ENCODE measurements at places on chromosomes 2 and 18.

- DNase-seq, result no peak
Measured at GRCh38 chr2:209688385-209688784, 83.2 kb upstream of the UNC80 start.

- no peak for DNase-seq
Measured at GRCh38 chr2:184137955-184138354, 460.4 kb upstream of the ZNF804A start.

DNA sequence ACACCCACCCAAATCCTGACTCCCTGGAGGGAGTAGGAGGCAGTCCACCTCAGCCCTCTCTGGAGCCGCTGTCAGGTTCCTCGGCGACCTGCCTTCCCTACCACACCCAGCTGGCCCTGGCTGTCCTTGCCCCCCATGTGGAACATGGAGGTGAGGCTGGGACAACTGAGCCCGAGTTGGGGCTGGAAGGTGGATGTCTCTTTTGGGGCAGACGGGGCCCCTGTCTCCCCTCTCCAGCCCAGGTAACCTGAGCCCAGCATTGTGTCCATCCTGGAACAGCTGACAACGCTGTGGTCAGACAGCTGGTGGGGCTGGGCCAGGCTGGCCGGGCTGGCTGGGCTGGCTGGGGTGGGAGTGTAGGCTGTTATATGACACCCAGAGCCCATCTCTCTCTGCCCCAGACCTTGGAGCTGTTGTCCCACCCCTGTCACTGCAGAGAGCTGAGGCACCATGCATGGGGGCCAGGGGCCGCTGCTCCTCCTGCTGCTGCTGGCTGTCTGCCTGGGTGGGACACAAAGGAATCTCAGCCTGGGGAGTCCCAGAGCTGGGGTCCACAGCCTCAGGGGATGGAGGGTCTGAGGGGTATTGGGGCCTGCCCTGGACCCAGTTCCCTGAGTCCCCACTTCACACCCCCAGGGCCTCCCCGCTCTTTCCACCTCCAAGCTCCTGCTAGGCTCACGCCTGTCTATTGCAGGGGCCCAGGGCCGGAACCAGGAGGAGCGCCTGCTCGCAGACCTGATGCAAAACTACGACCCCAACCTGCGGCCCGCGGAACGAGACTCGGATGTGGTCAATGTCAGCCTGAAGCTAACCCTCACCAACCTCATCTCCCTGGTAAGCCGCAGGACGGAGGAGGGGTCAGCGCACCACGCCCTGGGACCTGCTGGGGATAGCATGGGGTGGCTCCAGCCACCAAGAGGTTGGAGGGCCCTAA is at the start of gene CHRNG:
Gene CHRNG, plus strand, starts transcription at position 395 of the 934 bp plus-strand sequence. Its CDS starts 56 bp downstream, at position 451.
- no peak for DNase-seq

DNA sequence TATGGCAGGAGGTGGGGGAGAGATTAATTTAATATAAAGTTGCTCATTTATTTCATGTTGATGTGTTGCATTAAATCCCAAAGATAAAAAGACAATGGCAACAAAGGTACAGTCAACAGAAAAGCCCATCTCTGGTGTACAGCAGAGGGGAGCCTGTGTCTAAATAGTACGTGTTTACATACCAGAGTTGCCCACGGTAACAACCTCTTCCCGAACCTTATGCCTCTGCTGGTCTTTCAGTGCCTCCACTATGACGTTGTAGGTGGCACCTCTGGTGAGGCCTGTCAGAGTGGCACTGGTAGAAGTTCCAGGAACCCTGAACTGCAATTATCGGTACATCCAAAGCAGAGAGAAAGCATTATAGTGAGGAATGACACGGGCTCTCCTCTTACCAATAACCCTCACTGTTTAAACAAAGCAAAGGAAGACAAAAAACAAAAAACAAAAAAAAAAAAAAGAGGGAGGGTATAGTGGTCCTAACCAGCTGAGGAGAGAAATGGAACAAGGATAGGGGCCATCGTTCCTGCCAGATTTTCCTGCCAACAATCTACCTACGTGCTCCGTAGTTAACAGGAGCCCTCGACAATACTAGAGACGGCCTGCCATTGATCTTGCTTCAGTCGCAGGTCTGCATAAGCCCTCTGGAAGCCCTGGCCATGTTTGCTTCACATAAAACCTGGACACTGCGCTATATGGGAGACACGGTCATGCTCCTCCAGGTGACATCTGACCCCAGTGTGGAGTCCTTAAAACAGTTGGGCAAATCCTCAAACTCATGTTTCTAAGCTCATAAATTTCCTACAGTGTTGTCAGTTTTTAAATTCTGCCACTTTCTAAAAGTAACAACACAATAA is 58.5 kb downstream of the ATIC start:
- no peak for DNase-seq

GRCh38 chr2:207993151-207993763 is 32.1 kb downstream of the PLEKHM3 start:
- DNase-seq, result no peak

DNA sequence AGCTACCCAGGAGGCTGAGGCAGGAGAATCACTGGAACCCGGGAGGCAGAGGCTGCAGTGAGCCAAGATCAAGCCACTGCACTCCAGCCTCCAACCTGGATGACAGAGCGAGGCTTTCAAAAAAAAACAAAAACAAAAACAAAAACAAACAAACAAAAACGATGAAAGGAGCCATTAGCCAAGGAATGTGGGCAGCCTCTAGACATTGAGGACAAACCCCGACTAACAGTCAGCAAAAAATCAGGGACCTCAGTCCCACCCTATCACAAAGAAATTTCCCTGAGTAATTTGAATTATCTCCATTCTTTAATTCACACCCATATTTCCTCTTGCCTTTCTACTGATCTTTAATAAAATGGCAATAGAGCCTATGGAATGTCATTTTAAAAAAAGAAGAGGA is 75.8 kb downstream of the MBD2 start:
- DNase-seq, result no peak

GRCh38 chr2:84231478-84231877 is 227.6 kb downstream of the SUCLG1 start:
- DNase-seq, result no peak

DNA sequence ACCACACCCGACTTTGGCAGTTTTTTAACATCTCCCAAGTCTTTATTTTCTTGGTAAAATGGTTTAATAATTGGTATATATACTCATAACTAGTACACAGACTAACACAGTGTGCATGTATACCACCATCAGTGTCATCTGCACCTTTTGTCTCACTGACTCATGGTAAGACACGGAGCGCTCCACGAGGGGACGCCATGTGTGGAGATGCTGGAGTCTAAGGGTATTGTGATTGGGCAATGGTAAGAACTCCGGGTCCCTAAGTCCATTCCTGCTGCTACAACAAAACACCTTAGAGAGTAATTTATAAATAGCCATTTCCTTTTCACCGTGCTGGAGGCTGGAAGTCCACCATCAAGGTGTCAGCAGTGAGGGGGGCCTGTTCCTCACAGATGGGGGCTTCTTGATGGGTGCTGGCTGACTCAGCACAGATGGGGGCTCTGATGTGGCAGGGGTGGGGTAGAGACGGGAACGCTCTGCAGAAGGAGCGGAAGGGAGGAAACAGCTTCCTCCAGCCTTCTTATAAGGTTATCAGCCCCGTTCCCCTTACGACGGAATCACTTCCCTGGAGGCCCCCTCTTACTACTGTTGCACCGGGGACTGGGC is 42.0 kb upstream of the EDAR start:
- DNase-seq, result no peak

GRCh38 chr2:24816884-24817283 is 23.7 kb downstream of the CENPO start:
- no peak for DNase-seq

DNA sequence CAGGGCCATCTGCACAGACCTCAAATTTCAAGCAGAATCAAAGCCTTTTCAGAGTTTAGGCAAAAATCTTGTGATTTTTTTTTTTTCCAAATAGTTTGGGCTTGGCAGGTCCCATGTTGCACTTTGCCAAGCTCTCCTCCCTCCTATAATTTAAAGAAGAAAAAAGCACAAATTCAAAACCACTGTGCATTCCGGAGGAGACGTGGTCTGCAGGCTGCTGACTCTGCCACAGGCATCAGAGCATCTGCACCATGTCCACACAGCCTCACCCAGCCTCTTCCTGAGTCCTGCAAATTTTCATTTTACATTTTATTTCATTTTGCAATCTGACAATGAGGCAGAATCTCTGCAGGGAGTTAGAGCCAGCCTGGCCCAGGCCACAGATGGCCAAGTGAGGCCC is 15.7 kb upstream of the GPC1 start:
- no peak for DNase-seq

DNA sequence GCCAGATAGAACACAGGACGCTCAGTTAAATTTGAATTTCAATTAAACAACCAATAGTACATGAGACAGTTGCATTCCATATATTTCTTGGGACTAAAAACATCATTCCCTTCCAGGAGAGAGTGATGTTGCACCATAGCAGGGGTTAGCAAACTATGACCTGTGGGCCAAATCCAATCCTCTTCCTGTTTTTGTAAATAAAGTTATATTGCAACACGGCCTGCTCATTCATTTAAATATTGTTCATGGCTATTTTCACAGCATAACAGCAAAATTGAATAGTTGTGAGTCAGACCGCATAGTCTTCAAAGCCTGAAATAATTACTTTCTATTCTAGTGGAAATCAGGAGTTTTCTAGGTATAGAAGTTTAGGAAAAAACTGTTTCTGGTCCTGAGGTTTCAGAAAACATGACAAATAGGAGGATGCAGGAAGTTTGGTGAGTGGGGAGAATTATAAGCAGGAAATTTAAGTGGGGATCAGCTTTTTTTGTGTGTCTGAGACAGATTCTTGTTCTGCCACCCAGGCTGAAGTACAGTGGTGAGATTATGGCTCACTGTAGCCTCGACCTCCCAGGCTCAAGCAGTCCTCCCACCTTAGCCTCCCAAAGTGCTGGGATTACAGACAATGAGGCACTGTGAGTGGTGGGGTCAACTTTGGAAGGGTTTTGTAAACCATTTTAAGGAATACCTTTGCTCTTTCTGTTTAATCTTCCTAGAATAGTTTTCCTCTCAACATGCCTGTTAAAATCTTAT is 131.5 kb downstream of the SOCS6 start:
- DNase-seq, result no peak

DNA sequence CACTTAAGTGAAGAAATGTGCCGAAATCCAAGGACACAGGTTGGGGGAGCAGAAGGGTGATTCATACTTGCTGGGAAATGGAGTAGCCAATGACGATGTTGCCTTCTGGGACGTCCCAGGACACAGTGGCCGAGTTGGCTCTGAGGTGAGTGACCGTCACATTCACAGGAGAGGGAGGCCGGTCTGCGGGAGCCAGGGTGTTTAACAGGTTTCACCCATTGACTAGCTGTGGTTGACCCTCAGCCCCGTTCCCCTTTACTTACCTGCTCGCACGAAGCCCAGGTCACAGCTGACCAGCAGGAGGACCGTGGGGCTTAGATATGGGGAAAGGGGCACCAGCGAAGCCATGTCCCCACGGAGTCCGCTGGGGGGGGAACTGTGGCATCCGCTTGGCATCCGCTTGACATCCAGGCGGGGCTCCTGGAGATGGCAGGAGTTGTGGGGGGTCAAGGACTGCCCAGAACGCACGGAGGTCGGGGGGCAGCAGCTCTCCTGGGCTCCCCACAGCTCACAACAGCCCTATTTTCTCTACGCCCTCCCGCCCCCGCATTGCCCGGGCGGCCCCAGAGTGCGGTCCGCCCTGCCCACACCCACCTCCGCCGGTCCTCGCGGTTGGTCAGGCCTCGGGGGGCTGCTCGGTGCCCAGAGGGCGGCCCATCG is 586 bp downstream of the FNDC4 start:
- DNase-seq, result no peak

DNA sequence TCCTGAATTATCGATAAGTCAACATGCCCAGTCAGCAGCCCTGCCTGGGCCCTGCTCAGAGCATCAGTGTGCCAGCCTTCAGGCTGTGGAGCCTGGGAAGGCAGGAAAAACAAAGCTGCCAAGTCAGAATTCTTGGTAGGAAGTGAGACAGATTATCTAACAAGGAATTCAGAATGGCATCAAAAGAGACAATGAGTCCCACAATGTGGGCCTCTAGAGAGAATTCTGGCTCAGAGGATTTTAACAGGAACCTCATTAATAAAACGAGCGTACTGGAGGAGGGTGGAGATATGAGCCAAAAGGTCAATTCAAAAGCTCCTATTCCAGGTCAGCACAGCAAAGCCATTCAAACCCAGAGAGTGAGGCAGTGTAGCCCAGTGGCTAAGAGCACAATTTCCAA is 327.6 kb upstream of the MMADHC start:
- no peak for DNase-seq

DNA sequence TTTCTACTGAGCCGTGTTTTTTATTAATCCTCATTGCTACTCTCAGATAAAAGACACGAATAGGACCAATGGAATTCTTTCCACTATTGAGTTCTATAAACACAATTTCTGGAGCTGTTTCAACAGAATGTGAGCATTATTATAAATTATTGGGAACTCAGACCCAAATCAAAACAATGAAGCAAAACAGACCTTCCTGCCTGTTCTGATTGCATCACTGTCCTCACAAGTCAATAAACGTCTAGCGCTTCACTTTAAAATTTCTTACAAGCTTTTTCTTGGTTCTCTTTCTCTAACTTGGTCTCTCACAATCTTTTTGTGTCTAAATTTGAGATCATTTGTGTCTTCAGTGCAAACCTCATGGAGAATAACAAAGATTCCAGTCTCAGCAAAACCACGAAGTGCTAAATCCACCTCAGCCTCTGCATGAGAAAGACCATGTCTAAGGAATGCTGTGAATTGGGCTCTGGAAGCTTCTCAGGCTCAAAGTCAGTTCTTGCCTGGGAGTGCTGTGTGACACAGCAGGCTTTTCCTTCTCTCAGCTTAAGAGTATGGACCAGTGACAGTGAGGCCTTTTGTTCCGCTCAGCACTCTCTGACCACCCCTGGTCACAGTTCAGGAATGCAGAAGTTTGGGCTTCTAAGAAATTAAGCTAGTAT is 22.8 kb downstream of the ARHGAP28 start:
- no peak for DNase-seq

DNA sequence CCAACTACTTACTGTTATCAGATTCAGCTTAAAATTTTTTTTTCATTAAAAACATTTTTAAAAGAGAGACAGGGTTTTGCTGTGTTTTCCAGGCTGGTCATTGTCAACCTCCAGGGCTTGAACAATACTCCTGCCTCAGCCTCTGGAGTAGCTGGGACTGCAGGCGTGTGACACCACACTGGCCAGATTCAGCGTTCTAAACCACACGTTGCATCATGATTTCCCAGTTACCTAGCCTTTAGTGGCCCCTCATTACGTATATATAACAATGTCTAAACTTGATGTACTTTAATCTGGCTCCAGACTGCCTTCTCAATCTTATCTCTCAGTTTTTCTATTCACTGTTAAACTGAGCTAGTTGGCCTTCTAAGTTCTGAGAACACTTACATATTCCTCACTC is 89.6 kb downstream of the COMMD1 start:
- no peak for DNase-seq

DNA sequence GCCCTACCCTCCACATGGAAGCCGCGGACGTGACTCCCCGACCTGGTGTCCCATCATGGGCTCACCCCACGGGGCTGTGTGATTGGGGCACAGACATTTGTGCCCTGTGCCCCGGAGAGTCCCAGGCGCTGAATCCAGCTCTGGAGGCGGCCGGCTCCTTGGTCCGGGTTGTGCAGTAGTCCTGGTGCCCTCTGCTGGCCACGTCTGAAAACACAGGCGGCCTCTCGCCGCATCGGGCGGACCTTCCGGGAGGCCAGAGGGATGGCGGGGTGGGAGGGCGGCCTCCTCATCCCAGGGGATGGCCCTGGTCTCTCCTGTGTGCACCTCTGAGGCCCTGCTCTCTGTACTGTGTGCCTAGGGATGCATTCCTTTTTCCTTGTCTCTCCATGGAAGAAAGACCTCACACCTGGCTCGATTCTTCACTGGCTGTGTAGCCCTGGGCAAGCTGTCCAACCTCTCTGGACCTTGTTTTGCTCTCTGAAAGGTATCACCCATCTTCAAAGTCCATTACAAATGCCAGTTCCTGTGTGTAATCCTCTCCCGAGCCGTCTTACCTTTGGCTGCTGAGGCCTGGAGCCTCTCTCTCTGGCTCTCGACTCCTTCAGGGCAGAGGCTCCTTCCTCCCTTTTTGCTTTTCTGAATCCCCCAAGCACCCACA is 27.6 kb downstream of the CELF4 start:
- DNase-seq, result peak; percentile 23

All from stimulated activated CD8-positive, alpha-beta memory T cell treated with anti-CD3 and anti-CD28 coated beads, Interleukin-15, amount 100 ng/mL, for 48 hours (primary cell).